MCF 10A (cell line): ENCODE measurements at places on chromosomes 4 and X.

DNA sequence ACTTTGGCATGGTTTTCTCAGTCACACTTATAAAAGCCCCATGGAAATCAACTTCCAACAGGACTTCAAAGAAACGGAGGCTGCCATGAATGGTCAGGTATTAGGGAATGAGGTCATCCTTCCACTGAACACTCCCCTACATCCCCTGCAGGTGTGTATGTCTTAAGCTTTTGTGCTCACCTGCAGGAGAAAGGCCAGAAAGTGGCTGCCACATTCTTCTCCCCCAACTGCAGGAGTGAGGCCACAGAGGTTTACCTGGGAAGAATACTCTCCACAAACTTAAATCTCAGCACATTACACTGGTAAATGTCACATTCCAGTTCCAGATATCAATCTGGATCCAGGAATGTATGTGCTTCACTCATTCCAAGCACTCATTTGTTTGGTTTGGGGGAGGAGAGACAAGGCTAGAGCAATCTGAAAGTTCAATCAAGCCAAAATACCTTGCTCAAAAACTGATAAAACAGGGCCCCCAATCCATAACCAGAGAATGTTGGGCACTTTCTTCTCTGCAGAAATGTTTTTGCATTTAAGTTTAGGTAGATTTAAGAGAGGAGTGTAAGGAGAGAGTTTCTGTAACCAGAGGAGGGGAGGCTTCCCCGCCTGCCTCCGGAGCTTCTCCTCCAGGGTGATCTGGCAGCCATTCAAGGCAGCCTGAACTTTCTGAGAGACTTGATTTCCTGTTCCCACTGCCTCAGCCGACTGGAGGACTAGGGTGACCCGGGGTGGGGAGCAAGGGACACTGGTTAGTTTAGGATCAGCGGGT lies 15.4 kb downstream of the FAM9C start:
- DNase-seq: peak; percentile 69

DNA sequence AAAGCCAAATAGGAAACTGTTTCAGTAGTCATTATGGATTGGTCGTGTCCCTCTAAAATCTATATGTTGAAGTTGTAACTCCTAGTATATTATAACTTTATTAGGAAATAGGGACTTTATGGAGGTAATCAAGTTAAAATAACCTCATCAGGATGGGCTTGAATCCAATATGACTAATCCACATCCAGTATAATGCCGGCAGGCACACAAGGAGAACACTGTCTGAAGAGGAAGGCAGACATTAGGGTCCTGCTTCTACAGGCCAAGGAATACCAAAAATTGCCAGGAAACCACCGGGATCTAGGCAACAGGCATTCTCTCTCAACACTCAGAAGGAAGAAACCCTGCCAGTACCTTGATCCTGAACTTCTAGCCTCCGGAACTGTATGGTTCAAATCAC lies 130.3 kb downstream of the ATP10D start:
- DNase-seq: peak; percentile 20

GRCh38 chrX:153565996-153566580 lies 32.9 kb downstream of the CCNQ start:
- DNase-seq: no peak

- DNase-seq: no peak
These were observed 33.0 kb downstream of the NOP14 start for GRCh38 chr4:2930135-2930757.

- DNase-seq: peak; percentile 51
These were observed 108.4 kb downstream of the LINC00632 start for GRCh38 chrX:140817943-140818342.

DNA sequence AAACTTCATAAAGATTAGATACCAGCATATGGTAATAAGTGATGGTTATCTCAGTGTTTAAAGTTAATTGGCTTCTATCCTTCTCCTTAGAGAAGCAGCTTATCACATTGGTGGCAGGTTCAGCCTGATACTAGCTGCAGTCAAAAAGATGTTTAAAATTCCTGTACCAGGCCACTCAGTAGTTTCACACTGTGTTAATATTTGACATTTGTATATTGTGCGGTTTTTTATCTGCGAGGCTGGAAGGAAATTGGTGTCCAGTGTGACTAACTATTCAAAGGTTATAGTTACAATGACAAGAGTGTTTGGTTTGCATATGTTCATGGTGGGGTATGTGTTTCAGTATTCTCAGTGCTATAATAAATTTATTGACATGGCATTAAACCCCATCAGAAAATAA lies 27.5 kb upstream of the TBC1D8B start:
- DNase-seq: no peak

- DNase-seq: no peak
These were observed 61.9 kb downstream of the DCTD start for GRCh38 chr4:182855312-182855711.

DNA sequence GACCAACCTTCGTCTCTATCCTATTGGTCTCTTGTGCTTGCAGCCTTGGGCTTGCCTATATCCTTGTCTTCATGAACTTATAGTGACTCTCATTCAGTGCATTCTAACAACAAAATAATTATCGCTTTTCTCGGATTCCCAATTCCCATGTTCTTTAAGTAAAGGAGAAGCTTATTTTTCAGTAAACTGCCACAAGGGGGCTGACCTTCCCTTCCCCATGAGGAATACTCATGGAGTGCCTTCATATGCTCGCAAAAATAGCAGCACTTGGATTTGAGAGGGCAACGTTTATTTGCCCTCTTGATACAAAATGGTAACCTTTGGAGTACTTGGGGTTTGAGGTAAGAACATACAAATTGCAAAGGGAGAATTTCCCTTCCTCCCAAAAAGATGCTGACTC lies 183.2 kb upstream of the TENT5D start:
- DNase-seq: no peak

DNA sequence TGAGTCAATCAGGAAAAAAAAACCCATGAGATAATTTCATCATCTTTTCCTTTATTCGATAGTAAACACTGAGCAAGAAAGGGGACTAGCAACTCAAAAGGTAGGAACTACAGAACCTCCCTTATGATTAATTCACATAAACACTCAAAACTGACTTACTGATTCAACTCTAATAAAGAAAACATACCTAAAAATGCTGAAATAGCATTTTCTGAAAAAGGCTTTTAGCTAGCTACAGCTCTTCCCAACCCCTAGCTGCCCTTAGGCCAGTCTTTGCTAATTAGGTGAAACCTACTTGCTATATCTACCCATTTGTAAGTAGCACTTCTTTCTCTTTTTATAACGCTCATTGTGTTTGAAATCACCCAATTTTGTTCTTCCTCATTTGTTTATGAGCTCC lies 150.6 kb downstream of the ATRX start:
- DNase-seq: no peak

- DNase-seq: no peak
These were observed 1149.7 kb downstream of the STPG2 start for GRCh38 chr4:96993560-96993959.

GRCh38 chr4:498328-498904 lies 540 bp downstream of the ZNF721 start:
- no peak for DNase-seq

DNA sequence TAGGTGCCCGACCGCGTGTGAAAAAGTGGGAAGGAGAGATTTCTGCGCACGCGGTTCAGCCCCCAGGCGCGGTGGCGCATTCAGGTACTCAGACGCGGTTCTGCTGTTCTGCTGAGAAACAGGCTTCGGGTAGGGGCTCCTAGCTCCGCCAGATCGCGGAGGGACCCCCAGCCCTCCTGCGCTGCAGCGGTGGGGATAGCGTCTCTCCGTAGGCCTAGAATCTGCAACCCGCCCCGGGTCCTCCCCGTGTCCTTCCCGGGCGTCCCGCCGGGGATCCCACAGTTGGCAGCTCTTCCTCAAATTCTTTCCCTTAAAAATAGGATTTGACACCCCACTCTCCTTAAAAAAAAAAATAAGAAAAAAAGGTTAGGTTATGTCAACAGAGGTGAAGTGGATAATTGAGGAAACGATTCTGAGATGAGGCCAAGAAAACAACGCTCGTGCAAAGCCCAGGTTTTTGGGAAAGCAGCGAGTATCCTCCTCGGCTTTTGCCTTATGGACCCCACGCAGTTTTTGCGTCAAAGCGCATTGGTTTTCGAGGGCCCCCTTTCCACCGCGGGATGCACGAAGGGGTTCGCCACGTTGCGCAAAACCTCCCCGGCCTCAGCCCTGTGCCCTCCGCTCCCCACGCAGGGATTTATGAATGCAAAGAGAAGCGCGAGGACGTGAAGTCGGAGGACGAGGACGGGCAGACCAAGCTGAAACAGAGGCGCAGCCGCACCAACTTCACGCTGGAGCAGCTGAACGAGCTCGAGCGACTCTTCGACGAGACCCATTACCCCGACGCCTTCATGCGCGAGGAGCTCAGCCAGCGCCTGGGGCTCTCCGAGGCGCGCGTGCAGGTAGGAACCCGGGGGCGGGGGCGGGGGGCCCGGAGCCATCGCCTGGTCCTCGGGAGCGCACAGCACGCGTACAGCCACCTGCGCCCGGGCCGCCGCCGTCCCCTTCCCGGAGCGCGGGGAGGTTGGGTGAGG lies 3.7 kb downstream of the SHOX start:
- no peak for DNase-seq

GRCh38 chr4:23070848-23071570 lies 378.3 kb downstream of the GBA3 start:
- no peak for DNase-seq

GRCh38 chr4:37471971-37472370 lies 214.2 kb downstream of the RELL1 start:
- no peak for DNase-seq

DNA sequence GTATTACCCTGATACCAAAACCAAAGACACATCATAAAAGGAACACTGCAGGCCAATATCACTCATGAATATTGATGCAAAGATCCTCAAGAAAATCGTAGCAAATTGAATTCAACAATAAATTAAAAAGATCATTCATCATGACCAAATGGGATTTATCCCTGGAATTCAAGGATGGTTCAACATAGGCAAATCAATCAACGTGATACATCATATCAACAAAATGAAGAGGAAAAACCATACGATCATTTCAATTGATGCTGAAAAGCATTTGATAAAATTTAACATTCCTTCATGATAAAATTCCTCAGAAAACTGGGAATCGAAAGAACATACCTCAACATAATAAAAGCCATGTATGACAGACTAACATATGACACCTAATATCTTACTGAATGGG lies 52.7 kb upstream of the STARD8 start:
- no peak for DNase-seq

- peak; percentile 43 for DNase-seq
These were observed 3.6 kb downstream of the MID1IP1 start for GRCh38 chrX:38804682-38805431.

- peak; percentile 13 for DNase-seq
These were observed 176.6 kb upstream of the NR3C2 start for GRCh38 chr4:148618856-148619255.

DNA sequence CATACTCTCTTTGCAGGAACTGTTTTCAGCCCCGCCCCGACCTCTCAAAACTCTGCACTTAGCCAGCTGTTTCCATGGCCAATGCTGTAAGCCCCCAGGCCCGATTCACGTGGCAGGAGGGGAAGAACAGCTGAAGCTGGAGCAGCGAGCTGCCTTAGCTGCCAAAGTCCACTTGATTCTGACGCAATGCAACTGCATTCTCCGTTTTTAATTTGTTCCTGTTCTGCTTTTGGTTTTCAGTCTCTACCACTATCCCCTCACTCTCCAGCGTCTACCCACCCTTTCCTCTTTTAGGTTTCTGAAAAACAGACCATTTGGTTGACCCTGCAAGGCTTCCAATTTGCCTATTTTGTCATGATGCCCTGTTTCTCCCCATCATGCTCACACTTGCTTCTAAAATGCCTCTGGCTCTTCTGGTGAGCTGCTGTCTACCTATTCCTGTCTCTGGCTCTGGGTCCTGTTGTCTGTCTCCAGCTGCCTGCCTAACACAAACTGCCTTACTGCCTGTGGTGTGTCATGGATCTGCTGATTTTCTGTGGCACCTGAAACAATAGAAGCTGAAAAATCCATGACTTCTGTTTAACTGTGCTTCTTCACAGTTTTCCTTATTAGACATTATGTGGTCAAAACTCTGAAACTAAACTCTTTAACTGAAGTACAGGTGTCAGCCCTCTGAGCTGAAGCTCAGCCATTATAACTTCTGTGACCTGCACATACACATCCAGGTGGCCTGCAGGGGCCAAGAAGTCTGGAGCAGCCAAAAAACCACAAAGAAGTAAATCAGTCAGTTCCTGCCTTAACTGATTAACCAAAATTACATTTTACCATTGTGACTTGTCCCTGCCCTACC lies 160.5 kb upstream of the AGTR2 start:
- no peak for DNase-seq

- peak; percentile 57 for DNase-seq
These were observed 2.8 kb upstream of the SAP30 start for GRCh38 chr4:173367946-173368345.

DNA sequence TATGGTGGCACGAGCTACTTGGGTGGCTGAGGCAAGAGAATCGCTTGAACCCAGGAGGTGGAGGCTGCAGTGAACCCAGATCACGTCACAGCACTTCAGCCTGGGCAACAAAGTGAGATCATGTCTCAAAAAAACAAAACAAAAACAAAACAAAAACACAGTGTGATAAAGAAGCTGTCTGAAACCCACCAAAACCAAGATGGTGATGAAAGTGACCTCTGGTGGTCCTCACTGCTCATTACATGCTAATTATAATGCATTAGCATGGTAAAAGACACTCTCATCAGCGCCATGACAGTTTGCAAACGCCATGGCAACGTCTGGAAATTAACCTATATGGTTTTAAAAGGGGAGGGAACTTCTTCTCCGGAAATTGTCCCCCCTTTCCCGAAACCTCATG lies 29.4 kb upstream of the OPHN1 start:
- peak; percentile 36 for DNase-seq

- DNase-seq: peak; percentile 14
These were observed 316.8 kb downstream of the NAF1 start for GRCh38 chr4:162849937-162850336.

DNA sequence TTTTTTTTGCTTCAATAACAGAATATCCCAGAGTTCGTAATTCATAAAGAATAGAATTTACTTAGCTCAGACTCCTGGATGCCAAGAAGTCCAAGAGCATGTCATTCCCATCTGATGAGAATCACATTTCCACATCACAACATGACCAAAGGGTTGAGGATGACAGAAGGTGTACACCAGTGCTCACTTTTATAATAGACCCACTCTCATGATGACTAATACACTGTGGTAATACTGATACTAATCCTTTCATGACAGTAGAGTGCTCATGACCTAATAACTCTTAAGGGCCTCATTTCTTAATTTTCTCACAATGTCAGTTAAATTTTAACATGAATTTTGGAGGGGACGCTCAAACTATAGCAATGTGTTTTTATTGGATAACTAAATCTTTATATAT lies 69.2 kb downstream of the ZNF732 start:
- no peak for DNase-seq

GRCh38 chrX:130083656-130084382 lies 26.5 kb downstream of the ELF4 start:
- DNase-seq: no peak

DNA sequence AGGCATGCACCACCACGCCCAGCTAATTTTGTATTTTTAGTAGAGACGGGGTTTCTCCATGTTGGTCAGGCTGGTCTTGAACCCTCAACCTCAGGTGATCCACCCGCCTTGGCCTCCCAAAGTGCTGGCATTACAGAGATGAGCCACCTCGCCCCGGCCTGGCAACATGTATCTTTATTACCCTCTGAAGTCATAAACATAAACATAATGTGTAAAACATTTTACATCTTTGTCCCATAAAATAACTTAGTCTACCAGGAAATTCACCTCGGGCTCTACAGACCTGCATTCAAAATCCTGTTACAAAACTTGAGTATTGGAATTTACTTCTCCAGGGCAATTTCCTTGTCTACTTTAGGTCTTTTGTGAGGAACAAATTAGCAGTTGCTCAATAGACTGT lies 68.1 kb upstream of the DUSP21 start:
- no peak for DNase-seq
